ENCODE measurements at places on chromosomes 5 and 9.

- DNase-seq, result no peak
Measured at GRCh38 chr9:112162621-112163413, 12.3 kb downstream of the SUSD1 start.

- DNase-seq, result no peak
Measured at GRCh38 chr9:85727500-85727899, 14.3 kb downstream of the AGTPBP1 start.

DNA sequence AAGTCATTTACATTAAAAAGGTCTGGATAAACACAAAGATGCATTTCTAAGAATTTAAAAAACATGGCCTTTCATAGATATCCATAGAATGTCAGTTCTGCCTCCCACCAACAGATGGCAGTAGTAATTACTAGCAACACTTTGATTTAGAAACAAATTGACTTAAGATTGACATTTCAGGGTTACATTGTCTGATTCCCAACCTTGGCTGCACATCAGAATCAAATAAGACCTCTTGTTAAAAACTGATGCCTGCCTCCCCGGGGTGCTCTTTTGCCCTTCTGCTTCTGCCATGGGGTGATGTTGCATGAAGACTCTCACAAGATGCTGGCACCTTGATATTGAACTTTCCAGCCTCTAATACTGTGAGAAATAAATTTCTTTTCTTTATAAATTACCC lies 146.2 kb upstream of the GPR151 start:
- DNase-seq, result no peak

- DNase-seq, result no peak
Measured at GRCh38 chr9:73615557-73615956, 463.9 kb downstream of the ANXA1 start.

Data from activated T-cell treated with anti-CD3 and anti-CD28 coated beads for 1 hour (primary cell).